ENCODE measurements at places on chromosomes 1 and 21. TPM values are rescaled to one million over a fixed set of nuclear protein-coding genes. Genes with fewer than 3 reads are reported as not detected.

GRCh38 chr1:40868051-40868723 lies 6.0 kb upstream of the CITED4 start:
- no peak for DNase-seq

- DNase-seq = no peak
Observed at GRCh38 chr1:93474321-93474720, 26.4 kb downstream of the FNBP1L start.

Gene GFI1
- polyA plus RNA-seq = 0.17 TPM

DNA sequence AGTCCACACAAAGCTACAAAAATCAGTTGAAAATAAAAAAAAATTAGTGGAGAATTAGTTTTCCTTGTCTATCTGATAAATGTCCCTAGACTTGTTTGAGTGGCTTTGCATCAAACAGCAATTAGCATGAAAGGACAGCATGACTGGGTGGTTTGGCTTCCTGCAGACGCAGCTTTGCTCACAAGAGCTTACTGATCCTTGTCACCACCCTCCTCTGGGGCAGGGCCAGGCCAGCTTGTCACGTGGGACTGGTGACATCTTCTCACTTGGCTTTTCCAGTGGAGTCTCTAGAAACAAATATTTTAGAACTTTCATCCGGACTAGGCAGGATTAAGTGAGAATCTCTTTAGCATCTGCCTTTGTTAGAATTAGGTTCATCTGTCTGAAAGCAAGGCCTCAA lies 76.0 kb upstream of the OLIG2 start:
- no peak for DNase-seq

GRCh38 chr1:41751804-41752513 lies 166.8 kb downstream of the HIVEP3 start:
- no peak for DNase-seq

DNA sequence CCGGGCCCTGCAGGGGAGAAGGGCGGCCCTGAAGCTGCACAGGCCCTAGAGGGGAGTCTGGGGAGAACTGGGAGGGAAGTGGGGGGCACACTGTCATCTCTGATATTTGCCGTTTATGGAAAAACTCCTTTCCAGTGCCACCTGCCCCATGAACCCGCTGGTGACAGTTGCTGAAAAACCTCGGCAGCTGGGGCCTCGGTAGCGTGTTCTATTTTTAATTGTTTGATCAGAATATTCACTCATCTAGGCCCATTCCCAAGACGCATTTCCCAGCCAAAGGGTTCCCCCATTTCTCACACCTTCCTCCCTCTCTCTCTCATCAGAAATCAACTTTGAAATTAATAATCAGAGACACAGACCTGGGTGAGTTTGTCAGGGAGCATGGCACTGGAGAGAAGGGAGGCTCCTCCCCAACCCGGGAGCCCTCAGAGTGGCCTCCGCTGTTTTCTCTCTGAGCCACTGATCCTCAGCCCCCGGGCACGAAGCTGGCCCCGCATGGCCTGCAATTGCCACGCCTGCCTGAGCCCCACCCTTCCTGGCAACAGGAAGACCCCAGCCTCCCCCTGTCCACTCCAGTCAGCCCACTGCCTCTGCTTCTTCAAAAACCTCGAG lies 111.1 kb downstream of the CASZ1 start:
- no peak for DNase-seq

- DNase-seq = no peak
Observed at GRCh38 chr21:25913479-25913878, 178.7 kb downstream of the GABPA start.

DNA sequence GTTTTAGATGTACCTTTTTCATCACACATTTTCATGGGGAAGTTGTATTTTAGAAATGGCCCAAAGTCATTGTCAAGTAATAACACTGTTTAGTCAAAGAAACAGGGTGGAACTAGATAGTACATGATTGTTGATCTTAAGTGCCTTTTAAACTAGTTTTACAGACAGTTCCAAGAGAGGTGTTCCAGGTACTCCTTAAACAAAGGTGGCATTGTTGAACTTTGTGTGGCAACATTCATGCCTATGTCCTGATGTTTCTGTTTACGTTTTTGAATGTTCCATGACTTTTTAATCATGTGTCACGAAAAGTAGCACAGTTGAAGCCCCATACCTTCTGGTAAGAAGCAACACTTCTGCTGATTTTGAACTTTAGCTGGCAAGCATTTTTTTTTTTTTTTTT lies 9.1 kb upstream of the SH3D21 start:
- DNase-seq = no peak

GRCh38 chr1:25760122-25760719 lies 39.8 kb upstream of the SELENON start:
- DNase-seq = no peak

Gene FYB2
- not detected for polyA plus RNA-seq

GRCh38 chr1:237358555-237358954 lies 316.6 kb downstream of the RYR2 start:
- DNase-seq = no peak

Gene RNASEL
- polyA plus RNA-seq = 3.5 TPM

Gene PTGER3
- 2.3 TPM for polyA plus RNA-seq

DNA sequence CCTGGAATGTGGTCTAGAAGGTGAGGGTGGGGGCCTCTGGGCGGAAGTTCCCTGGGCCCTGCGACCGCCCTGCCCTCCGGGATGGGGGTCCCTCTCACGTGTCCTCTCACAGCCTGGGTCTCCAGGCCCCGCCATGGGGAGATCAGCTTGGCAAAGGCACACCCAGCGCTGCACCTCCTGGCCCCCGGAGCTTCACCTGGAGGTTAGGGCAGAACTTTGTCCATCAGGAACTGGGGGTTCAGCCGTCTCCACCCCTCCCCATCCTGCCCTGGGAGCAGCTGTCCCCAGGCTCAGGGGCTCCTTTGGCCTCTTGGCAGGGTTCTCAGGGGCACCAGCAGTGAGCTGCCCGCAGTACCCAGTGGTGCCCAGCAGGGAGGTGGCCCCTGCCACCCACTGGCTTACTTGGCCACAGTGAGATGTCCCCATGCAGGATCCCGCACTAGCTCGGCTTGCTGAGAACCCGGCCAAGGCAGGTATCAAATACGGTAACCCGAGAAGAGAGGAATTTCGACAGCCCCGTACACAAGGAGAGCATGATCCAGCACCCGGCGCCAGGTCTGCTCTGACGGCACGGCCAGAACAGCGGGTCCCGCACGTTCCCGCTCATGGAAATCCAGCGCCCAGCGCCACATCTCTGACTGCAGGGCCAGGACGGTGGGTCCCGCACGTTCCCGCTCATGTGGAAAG lies 36.7 kb downstream of the RRP1 start:
- peak; percentile 20 for DNase-seq

DNA sequence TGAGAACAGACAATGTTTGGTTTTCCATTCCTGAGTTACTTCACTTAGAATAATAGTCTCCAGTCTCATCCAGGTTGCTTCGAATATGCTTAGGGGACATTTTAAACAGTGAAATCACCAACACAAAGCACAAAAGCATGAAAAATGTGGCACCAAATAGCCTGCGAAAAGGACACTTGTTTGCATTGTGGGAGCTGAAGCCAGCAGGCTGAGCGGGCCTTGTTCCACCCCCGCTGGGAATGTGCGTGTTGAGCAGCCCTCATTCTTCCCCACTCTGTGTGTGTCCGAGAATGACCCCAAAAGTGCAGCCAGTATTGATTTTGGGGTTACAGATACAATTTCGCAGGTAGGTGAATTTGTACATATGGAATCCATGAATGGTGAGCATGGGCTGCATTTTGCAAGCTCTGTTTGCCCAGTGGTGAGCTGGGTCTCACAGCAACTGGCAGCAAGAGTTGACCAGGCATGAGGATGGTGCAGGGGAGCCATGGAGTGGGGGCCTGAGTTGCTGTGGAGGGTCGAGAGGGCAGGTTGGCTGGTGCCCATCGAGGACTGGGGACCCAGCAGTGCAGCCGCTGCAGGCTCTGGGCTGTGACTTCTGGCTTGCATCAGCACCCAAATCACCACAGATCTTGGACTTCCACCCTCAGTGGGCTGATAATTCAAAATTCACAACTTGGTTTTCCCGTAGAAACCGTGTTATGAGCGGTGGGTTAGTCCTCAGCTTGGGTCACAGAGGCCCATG lies 29.4 kb downstream of the NENF start:
- no peak for DNase-seq

Gene LCE2C
- not detected for polyA plus RNA-seq

Gene FMO5
- polyA plus RNA-seq = 1.8 TPM

- no peak for DNase-seq
Observed at GRCh38 chr1:182259229-182259872, 132.2 kb downstream of the GLUL start.

DNA sequence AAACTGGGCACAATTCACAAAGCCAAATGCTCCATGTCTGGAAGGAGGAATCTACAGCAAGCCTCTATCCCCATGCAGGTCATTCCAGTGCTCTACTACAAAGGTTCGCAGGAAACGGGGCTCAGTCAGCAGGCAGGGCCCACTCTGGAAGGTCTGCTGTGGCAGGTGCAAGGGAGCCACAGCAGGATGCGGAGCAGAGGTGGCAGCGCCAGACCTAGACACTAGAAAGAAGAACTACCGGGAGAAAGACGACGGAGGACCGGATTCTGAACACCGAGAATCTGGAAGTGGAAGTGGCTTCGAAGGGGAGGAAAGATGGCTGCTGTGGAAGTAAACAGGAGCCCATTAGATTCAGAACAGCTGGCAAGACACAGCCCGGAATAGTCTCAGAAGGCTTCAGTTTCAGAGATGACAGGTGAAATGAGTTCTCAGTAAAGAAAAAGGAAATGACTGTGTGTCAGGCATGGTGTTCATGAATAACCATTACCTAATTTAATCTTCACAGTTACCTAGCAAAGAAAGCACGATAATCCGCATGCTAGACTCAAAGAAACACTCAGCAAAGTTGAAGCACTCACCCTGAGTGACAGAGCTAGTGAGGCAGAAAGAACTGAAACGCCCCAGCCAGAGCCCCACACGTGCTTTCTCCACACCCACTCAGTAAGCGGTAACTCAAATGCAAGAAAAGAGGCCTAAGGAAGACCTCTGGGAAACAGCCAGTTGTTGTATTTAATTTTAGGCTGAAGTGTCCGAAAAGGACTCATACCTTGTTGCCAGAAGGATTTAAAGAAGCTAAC lies 21.4 kb downstream of the SETD4 start:
- DNase-seq = no peak

DNA sequence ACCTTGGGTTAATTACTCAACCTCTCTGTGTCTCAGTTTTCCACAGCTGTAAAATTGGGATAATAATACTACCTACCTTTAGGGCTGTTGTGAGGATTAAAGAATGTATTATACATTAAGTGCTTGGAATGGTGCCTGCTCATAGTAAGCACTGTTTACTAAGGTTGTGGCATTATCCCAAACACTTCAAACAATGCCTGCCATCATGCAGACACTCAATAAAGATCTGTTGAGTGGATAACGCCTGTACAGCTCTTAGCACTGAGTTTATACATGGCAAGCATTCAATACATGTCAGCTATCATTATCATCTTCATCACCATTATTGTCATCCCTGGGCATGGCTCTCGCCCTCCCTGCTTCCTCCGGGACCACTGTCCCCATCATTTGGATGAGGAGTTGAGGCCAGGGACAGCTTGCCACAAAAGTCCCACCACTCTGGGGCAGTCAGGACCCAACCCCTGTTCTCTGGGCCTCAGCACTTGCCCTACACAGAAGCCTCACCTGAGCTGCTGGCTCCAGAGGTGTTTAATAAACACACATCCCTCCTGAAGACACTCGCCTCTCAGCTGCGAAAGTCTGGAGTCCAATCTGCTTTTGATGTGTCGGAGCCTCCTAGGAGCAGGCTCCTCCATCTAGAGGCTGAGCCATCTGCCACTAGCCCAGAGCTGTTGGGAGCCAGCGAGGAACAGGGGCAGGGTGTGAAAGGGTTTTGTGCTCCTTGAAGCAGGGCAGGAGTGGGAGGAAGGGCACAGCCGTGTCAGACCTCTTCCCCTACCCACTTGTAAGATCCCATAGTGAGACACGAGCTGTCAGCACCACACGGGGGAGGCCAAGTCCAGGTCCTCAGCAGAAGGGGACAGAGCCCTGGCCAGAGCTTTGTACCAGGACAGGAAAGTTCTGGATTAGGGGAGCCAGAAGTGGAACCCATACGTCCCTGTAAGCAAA lies 80.9 kb upstream of the ZC3H12A start:
- DNase-seq = no peak

DNA sequence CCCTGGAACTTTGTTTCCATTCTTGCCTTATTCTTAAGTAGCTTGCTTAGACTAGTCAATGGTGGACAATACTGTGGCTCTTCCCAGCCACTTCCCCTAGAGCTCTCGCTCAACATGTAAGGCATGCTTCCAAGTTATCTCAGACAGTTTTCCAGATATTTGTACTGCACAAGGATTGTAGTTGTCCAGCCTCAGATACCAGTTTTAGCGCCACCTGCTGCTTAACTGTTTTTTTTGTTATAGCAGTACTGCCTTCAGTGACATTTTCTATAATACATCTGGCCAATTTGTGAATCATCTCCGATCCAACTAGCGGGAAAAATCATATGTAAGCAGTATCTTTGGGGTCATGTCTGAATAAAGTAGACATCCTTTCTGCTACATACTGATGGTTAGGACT lies 346.7 kb upstream of the ADGRL4 start:
- peak; percentile 16 for DNase-seq

GRCh38 chr1:192552760-192553191 lies 22.8 kb upstream of the RGS1 start:
- DNase-seq = no peak

- DNase-seq = no peak
Observed at GRCh38 chr21:35252831-35253230, 203.7 kb upstream of the RUNX1 start.

Gene PDC
- 0.49 TPM for polyA plus RNA-seq

DNA sequence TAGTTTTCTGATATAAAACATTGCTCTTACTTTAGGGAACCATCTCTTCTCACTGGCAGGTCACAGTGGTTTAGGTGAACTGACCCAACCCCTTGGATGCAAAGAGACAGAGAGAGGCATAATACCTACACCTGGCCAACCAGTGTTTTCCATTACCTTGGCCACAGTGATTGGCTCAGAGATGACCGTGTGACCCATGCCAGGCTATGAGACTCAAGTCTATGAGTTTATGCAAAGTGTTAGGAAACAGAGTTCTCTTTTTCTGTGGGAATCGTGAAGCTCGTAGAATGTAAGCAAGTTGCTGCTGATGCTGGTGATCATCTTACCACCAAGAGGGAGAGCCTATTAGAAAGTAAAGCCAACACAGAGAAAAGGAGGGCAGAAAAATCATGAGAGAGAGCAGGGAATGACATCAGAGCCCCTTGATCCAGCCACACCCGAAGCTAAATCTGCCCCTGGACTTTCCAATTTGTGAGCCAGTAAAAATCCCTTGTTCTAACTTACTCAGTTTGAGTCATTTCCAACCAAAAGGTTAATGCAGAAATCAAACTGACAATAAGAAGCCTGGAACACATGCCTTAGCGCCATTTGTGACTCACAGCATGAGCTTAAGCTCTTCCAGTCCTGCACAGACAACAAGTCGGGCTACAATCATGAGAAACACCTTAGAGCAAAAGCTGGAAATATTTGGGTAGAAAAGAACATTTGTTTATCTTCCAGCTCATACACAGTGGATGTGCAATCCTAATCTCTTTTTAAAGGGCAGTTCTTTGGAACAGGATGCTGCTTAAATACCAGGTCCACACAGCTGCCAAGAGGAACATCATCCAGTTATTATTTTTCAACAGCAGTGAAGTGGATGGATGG lies 81.3 kb upstream of the KAZN start:
- peak; percentile 61 for DNase-seq

Data from muscle of back (tissue), 13 donors.